CD4-positive, alpha-beta T cell treated with Interleukin-6 at 100 ng/mL for 8 hours (primary cell): ENCODE measurements at places on chromosomes 7 and 10.

GRCh38 chr10:72819053-72819452 is 74.5 kb upstream of the OIT3 start:
- no peak for DNase-seq

DNA sequence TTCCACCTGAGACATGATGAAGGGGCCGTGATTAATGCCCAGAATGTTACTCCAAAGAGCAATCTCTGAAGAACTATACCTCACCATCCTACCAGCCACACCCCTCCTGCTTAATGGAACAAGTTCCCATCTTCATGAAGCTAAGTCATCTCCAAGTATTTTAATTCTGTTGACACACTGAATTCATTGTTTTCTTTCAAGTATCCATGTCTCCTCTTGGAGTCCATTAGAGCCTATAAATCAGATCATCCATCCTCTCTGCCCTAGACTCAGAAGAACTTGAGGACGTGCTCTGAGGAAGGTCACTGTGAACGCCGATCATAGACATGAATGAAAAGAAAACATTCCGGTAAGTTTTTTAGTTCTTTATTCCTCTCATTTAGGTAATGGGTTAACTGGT is 126.8 kb downstream of the RSU1 start:
- no peak for DNase-seq

DNA sequence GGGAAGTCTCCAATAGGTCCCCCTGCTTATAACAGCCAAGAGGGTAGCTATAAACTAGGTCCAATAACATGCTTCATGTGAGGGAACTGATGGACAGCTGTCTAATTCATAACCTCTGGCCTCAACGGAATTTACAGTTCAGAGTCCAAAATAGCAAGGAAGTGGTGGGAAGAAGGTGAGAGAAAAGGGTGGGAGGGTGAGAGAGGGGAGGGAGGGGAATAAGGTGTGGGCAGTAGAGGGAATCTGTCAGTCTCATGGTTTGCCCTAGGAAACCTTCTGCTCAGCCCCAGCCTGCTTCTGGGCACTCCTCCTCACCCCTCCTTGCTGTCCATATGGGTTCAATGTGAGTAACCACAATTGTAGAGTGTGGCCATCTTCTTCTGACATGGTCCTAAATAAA is 133.4 kb upstream of the ADO start:
- no peak for DNase-seq

DNA sequence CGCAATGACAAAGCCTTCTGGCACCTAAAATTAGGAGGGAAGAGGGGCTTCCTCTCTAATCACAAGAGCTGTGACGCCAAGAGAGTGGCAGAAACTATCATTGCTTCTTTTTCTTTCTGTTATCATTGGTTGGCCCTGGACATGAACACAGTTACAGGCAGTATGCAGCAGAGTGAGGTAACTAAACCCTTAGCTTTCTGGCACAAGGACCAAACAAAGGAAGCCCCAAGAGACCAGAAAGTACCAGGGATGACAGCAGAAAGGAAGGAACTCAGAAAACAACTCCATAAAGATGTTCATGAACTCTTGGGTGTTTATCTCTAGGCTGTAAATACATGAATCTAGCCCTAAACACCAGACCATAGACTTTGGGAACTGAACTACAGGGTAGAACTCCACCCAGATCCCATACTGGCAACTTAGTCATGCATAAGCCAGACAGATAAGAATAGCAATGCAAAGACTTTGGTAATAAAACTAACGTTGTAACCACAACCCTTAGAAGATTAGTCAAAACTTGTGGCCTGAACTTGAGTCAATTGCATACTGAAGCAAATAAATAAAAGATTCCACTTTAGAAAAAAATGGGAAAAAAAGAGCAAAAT is 195.7 kb upstream of the PTN start:
- DNase-seq = no peak

DNA sequence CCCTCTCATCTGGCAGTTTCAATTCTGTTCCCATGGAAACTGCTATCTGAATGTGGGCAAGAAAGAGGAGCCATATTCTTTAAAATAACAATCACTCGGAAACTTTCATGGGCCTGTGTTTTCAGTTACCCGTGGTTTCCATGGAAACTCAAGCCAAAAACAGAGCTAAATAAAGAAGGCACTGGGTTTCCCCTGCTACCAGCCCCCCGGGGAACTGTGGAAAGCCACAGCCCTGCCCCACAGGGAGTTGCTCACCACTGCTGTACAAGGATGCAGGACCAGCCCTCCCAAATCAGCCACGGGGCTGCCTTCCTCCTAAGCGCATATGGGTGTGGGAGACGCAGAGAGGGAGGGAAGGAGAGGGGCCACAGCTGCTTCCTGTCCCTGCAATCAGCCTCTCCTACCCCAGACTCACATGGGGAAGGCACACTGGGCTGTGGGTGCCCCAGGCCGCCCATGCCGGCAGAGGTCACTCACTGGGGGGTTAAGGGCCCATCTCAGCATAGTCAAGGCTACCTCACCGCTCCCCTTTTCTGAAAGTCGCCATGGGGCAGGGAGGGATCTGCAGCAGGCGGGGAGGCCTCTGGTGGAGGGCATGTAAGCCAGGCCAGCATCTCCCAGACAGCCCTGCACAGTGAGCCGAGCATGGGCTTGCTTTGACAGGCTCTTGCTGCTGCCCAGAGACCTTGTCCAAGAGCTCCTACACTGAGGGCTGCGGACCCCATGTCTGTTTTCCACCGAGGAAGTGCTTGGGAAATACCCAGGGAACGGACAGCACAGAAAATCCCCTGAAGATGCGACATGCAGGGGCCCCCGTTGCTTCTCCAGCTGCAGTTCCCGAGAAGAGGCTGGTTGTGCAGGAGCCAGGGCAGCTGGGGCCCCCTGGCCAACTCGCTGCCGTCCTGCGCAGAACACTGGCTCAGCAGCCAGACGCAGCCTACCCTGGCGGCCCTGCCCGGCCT is 157.3 kb upstream of the PPP2R2D start:
- DNase-seq = no peak

- no peak for DNase-seq
These were observed 1.8 kb downstream of the GDI2 start for GRCh38 chr10:5811387-5811821.

GRCh38 chr7:70787771-70788170 is 344.2 kb upstream of the GALNT17 start:
- no peak for DNase-seq

DNA sequence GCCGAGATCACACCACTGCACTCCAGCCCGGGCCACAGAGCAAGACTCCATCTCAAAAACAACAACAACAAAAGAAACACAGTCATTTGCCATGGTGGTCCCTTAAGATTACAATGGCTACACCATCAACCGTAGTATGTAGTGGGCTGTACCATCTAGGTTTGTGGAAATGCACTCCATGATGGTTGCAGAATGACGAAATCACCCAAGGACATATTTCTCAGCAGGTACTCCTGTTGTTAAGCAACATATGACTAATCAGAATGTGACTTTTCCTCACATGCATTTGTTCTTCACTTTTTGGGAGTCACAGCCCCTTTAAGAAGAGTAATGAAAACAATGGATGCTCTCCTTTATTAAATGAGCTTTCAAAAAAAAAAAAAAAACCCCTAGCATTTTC is 11.0 kb downstream of the SVIL start:
- no peak for DNase-seq

- DNase-seq = no peak
These were observed 1.5 kb downstream of the GARIN1A start for GRCh38 chr7:128673571-128673970.

DNA sequence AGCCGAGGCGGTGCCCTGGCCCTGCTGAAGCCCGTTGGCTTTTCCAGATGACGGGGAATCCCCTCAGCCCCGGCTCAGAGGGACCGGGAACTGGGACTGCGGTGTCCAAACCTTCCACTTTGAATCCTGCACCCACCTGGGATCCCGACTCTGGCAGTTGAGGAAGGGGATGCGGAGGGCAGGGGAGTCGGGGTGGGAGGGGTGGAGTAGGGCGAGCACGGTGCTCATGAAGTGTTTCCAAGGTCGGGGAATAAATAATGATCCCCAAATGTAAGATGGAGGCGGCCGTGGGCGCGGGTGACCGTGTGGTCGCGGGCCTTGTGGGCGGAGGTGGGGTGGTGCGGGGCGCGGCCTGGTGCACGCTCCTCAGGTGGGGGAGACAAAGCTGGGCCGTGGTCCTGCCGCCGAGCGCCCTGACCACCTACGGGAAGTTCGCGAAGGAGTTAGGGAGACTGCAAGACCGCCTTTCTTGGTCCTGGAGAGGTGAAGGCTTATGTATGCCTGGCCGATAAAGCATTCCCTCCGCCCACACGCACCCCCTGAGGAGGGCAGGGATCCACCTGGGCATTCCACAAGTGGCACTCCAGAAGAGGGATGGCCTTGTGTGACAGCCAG is 1.4 kb downstream of the MTURN start:
- no peak for DNase-seq
